Endodermal cell (in vitro differentiated cells): ENCODE measurements at places on chromosomes 1 and 21. TPM values are rescaled to one million over a fixed set of nuclear protein-coding genes. Genes with fewer than 3 reads are reported as not detected.

The GUK1 gene
- 112 to 357 TPM (median 114 TPM) in 3 replicates for total RNA-seq

The TFB2M gene
- total RNA-seq: 13.7 and 15.7 TPM in 2 replicates

DNA sequence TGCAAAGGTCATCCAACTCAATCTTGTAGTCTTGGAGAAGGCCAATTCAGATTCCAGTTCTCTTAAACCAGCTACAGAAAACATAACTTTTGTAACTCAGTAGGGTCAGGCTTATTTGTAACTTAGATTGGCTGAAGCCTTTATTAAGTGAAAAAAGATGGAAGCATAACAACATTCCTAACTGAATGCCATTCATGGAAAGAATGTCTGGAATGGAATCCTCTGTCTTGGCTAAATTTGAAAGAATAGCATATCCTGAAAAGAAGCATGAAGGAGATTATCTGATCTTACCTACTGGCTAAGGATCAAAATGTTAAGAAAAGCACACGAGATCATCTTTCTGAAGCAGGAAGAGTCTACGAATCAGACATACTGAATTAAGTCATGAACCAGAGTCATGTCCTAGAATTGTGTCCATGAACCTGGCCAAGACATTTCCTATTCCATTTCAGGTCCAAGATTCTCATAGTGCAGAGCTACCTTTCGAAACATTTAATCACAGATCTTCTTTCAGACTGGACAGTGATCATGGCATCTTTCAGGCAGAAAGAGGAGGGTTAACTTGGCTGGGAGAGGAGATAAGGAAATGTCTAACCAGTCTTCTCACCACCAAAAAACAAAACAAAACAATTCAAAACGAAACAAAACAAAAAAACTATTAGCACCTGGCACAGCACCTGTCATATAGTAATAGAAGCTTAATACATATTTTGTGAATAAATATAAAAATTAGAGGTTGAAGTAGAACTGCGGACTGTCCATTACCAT lies 75.6 kb downstream of the XCL2 start:
- H3K36me3 ChIP-seq: no peaks in the 10 kb centered on the region
- no peak overlapping the region for H3K4me3 ChIP-seq
- no peak for DNase-seq
- no peak overlapping the region for H3K27ac ChIP-seq

GRCh38 chr1:28326984-28327383 lies 1.9 kb upstream of the MED18 start:
- no peaks in the 10 kb centered on the region for H3K4me1 ChIP-seq
- H3K36me3 ChIP-seq: peaks cover 14% of the 10 kb centered on the region
- H3K27ac ChIP-seq: no peak overlapping the region
